Activated CD8-positive, alpha-beta memory T cell treated with anti-CD3 and anti-CD28 coated beads for 48 hours (primary cell): ENCODE measurements at places on chromosomes 3 and 15.

DNA sequence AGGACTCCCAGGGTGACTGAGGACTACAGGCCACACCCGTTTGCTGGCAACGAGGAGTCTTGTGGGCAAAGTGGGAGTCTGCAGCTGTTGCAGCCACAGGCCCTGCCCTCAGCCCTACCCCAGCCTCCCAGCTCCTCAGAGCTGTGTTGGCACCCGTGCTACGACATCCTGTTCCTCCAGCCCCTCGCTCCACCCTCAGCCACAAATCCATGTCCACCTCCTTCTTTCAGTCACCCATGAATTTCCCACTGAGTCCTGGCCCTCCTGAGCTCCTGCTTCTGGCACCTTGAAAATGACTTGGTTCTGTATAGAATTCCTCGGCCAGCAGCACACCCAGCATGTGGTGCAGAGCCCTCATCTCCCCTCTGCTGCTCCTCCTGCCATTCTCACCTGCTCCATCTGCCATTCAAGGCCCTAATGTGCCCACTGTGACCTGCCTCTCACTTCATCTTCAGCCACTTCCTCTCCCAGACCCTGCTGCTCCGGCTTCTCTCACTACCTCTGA is 20.9 kb upstream of the VILL start:
- DNase-seq = no peak

- no peak for DNase-seq
Measured at GRCh38 chr15:97783240-97783639, 177.3 kb upstream of the ARRDC4 start.

DNA sequence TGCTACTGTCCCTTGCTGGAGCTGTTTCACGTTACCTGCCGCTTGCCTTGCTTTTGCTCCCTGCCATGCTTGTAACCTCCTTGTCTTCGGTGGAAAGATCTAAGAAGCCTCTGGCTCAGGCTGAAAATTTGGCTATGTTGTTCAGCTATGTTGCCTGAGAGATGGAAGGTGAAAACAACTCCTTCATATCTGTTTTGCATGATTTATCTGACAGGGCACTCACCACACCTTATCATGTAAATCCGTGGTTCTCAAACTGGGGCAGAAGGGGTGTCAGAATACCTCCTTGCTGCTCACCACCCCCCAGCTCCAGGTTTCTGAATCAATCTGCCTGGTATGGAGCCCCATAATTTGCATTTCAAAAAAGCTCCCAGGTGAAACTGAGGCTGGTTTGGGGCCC is 6.5 kb upstream of the CORO2B start:
- DNase-seq = no peak

- no peak for DNase-seq
Measured at GRCh38 chr3:122705379-122705778, 24.7 kb downstream of the PARP14 start.

- DNase-seq = no peak
Measured at GRCh38 chr15:57634290-57634689, 42.6 kb downstream of the MYZAP start.

DNA sequence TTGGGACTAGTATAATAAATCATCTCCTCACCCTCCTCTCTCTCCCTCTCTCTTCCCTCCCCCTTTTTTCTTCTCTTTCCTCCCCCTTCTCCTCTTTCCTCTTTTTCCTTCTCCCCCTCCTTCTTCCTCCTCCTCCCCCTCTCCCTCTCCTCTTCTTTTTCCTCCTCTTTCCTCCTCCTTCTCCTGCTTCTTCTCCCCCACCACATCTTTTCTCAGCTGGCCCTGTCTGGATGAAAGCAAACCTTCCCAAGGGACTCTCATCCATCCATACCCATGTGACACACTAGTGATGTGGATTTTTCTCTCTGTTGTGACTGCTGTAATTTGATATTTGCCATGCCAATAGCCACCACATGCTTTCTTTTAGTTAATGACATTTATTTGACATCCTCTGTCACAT is 127.2 kb downstream of the EBLN2 start:
- no peak for DNase-seq

- no peak for DNase-seq
Measured at GRCh38 chr15:100663915-100664281, 61.5 kb downstream of the ASB7 start.

- no peak for DNase-seq
Measured at GRCh38 chr3:24225385-24225950, 269.2 kb downstream of the THRB start.

GRCh38 chr3:7190095-7190494 is 329.2 kb downstream of the GRM7 start:
- DNase-seq = no peak

DNA sequence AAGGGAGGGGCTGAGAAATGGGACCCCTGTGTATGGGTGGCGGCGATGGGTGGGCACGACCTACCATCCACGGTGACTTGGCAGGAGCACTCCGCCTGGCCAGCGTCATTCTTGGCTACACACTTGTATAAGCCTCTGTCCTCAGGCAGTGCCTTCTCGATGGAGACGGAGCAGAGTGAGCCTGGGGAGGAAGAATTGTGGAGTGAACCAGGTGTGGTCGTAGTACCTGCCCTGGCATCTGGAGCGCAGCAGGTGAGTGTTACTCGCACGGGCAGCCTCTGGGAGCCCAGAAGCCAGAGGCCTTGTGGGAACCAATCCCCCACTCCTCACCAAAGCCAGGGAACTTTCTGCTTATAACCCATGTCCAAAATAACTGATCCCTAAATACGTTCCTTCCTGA is 107.8 kb upstream of the HACD2 start:
- no peak for DNase-seq

- DNase-seq = no peak
Measured at GRCh38 chr15:88621789-88622604, 857 bp downstream of the AEN start.

DNA sequence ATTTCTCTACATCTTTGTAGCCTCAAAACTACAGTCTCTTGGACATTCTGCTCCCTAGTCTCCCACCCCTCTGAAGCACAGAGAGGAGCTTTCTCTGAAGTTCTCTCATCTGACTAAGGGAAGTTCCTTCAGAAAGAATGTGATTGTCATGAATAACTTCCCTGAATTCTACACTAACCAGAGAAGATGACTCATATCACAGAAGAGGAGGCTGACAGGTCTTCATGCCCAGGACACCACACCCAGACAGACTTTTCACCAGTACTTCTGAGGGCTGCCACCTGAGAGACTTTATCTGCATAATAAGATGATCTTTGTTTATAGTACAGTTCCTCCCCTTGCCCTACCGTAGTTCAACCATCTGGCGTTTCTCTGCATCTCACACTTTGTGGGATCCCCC is 52.8 kb downstream of the CDIN1 start:
- no peak for DNase-seq

DNA sequence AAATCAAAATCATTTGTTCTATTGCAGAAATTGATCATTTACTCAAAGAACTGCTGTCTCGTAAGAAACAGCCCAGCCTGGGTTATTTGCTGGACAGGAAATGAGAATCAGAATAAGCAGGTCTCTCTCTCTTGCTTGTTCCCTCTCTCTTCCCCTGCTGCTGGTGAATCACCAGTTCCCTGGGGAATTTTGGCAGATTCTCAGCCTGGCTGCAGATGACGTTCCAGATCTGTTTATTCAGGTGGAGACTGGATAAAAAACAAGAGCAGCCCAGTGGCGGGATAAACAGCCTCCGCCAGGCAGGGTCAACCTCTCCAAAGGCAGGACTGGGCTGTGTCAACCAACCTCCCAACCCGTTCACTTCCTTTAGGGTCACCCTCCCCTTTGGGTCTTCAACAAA is 72.1 kb downstream of the LRIG1 start:
- DNase-seq = no peak

DNA sequence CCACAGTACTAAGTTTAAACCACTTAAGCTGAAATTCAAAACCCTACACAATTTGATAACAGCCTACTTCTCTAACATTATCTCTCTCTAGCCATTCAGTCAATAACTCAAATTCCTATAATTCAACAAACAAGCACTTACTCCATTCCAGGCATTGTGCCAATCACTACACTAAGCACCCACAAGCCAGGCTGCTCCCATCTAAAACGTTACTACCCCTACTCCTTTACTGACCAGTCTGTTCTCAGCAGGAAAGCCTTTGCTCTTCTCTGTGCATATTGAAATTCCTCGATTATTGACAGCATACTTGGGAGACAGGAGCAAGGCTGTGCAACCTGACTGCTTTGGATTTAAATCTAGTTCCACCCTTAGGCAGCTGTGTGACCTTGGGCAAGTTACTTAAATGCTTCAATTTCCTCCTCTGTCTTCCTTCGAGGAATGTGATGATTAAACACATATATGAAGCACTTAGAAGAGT is 177.2 kb upstream of the THBS1 start:
- no peak for DNase-seq

GRCh38 chr3:66224220-66224619 is 3.4 kb downstream of the SLC25A26 start:
- no peak for DNase-seq

DNA sequence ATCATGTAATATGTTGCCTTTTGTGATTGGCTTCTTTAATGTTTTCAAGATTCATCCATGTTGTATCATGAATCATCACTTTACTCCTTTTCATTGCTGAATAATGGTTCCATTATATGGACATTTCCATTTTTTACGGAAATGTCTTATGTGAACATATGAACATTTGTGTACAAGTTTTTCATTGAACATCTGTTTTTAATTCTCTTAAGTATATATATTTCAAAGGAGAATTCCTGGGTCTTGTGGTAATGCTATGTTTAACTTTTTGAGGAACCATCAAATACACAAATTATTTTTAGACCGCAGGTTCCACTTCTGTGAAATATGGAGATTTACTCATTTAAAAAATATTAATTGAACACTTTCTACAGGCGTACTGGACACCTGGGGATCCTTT is 85.7 kb downstream of the ARIH1 start:
- no peak for DNase-seq
